ENCODE measurements at places on chromosomes 1 and 21.

DNA sequence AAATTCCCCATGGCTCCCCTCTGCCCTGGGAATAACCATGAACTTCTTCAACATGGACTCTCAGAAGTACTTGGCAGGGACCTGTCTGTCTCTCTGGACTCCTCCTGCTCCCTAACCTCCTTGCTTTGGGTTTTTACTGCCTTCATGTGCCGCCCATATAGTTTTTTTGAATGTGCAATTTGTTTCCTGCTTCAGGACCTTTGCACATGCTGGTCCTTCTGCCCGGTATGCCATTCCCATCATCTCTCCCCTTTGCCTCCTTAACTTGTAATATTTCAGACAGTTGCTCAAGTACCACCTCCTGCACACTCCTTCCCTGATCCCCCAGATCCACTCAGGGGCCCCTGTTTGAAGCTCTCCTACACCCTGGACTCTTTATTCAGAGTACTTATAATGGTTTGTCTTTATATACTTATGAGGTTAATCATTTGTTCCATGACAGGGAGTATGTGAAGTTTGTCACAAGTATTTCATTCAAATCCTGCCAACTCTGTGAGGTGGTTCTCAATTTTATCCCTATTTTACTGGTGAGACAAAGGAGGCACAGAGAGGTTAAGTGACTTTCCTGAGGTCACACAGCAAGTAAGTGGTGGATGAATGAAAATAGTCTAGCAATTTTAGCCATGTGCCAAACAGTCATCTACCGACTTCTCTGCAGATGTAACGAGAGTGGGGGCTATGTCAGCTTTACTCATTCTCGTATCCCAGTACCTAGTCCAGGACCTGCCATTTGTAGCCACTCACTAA lies 180.7 kb downstream of the TRABD2B start:
- DNase-seq = no peak

DNA sequence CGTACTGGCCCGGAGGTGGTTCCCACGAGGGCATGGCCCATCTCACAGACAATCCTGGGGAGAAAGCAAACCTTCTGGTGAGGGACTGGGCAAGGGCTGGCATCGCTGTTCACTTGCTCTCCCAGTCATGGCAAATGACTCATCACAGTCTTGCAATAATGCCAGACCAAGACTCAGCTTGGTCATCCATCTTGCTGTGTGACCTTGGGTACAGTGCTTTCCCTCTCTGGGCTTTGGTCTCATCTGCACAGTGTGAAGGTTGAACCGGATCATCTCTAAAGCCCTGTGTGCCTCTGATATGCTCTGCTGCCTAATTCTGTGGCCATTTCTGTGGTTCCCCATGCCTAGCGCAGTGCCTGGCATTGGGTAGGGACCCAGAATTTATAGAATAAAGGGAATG lies 143.6 kb upstream of the CD34 start:
- DNase-seq = no peak

GRCh38 chr1:90957497-90957896 lies 64.3 kb downstream of the ZNF644 start:
- DNase-seq = no peak

DNA sequence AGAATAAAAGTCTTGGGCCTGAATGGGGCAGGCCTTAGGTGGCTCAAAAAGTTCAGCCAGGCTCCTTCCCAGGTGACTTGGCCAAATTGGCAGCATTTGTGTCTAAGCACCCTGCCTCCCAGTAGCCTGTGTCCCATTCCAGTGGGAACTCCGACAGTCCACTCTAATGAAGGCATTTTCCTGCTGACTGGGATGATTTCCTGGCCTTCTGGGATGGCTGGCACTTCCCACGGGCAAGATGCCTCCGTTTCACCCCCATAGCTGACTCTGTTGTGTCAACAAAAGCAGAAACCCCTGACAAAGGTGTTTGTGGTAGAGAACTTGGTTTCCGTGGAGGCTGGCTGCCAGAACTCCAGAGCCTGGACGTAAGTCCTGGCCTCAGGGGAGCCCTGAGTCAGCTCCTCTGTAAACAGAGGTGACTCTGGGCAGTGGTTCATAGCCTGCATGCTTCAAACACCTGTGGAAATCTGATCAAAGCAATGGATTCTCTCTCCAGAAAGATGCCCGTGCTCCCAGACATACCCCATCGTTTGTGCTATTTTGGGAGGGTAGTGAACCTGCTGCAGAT lies 36.6 kb downstream of the WNT3A start:
- no peak for DNase-seq

DNA sequence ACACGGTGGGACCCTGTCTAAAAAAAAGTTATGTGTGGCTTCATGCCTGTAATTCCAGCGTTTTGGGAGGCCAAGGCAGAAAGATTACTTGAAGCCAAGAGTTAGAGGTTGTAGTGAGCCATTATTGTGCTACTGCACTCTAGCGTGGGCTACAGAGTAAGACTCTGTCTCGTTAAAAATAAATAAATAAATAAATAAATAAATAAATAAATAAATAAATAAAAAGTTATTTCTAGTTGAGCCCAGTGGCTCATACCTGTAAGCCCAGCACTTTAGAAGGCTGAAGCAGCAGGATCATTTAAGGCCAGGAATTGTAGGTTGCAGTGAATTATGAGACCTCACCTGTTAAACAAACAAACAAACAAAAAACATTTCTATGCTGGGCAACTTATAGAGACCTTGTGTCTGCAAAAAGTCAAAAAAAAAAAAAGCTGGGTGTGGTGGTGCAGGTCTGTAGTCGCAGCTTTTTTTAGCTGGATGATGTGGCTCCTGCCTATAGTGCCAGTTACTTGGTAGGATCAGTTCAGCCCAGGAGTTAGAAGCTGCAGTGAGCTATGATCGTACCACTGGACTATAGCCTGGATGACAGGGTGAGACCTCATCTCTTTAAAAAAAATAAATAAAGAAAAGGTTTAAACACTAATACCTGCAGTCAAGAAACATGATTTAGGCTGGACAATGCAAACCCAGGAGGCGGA lies 25.6 kb downstream of the GON4L start:
- DNase-seq = no peak

DNA sequence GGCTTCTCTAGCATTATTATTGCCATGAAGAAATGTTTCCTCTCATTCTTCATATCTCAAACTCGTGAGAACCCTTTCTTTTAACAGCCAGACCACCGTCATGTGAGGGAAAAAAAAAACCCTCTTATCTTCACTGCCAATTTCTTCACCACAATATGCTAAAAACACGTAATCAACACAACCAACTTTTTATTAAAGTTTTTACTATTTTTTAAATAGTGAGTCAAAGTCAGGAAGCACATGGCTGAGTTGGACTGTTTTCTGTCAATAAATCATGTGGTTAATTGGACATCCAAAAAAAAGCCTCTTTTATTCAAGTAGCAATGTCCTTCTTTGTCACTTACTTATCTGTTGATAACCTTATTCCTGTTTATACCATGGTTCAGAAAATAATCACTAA lies 55.9 kb upstream of the SAMD13 start:
- DNase-seq = no peak

DNA sequence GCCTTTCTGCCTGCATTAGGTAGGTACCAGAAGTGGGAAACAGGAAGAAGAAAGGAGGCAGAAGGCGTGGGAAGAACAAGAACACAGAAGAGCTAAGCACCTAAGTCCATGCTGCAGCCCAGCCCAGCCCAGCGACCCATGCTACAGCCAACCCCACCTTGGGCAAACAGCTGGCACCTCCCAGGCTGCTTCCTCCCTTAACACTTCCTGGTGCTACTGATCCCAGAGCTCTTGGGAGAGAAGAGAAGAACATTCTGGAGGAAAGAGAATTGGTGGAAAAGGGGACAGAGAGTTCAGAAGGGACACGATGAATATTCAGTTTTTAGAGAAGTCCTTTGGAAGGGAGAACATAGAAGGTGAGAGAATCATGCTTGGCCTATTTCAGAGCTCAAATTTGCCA lies 28.5 kb downstream of the PLEKHA6 start:
- DNase-seq = no peak

GRCh38 chr1:204348722-204349121 lies 11.0 kb downstream of the PLEKHA6 start:
- no peak for DNase-seq

- no peak for DNase-seq
These were observed 88.8 kb upstream of the GPR52 start for GRCh38 chr1:174358786-174359453.

- no peak for DNase-seq
These were observed 102.3 kb upstream of the WNT4 start for GRCh38 chr1:22245100-22245650.

DNA sequence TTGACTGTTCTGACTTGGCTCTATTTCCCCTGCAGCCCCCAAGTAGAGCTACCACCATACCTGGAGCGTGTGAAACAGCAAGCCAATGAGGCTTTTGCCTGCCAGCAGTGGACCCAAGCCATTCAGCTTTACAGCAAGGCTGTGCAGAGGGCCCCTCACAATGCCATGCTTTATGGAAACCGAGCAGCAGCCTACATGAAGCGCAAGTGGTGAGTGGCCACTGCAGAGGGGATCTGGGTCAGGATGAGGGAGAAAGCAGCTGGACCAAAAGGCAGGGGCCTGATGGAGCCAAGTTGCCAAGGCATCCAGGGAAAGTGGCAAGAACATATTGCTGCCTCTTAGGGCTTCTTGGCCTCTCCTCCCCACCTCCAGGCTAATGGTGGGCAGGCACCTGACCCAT lies 24.1 kb upstream of the TMEM222 start:
- DNase-seq = no peak

DNA sequence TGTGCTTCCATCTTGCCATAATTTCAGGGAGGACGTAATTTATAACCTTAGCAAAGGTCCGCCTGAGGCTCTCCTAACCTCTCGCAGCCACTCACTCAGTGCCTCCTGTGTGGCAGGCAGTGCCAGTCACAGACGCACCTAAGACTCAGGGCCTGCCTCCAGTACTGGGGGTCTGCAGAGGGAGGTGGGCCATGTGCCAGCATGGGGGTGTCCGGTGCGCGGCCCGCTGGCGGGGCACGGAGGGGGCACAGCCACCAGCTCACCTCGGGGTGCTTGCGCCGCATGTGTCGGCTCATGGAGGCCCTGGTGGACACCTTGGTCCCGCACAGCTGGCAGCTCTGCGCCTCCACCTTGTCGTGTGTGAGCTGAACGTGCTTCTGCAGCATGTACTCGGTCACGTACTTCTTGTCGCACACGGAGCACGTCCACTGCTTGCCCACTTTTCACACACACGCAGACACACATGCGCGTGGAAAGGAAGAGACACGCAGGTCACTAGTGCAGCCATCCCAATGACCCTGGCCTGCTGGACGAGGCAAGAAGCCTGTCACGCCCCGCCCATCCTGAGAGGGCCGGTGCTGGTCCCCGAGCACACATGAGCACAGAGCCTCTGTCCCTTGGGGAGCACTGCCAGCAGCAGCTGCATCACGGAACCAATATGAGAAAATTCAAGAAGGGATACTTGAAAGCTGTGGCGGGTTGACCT lies 43.2 kb upstream of the RIPK4 start:
- DNase-seq = no peak

- no peak for DNase-seq
These were observed 23.8 kb upstream of the EDN2 start for GRCh38 chr1:41508290-41508689.

- DNase-seq = no peak
These were observed 121.0 kb downstream of the TNR start for GRCh38 chr1:175622362-175622761.

GRCh38 chr1:100746542-100746932 lies 27.0 kb downstream of the VCAM1 start:
- DNase-seq = no peak
